ENCODE measurements at places on chromosomes 5 and 9. TPM values are rescaled to one million over a fixed set of nuclear protein-coding genes. Genes with fewer than 3 reads are reported as not detected.

- H3K27me3 ChIP-seq = peaks cover 41% of the 10 kb centered on the region
- no peak for DNase-seq
- H3K4me3 ChIP-seq = no peak overlapping the region
- no peaks in the 10 kb centered on the region for H3K36me3 ChIP-seq
- H3K27ac ChIP-seq = no peak overlapping the region
These were observed 55.3 kb upstream of the RAD23B start for GRCh38 chr9:107227774-107228173.

DNA sequence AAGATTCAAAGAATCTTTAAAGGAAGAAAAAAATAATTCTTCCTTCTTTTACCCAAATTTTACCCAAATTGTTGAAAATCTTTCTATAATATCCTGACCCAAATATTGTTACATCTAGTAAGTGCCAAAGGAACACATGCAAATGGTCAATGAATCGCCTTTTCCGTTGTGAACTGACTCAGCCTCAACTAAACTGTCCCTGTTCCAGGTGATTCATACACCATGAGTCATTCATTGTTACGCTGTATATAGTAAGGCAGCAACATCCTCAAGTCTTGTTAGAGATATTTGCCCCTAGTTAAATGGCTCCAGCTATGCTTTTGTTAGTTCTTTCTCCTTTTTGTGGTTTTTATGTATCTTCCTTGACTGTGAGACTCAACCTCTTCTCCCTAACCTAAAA lies 9.7 kb downstream of the PTGER4 start:
- DNase-seq = no peak
- peaks cover 88% of the 10 kb centered on the region for H3K36me3 ChIP-seq
- H3K4me1 ChIP-seq = peaks cover 61% of the 10 kb centered on the region

DNA sequence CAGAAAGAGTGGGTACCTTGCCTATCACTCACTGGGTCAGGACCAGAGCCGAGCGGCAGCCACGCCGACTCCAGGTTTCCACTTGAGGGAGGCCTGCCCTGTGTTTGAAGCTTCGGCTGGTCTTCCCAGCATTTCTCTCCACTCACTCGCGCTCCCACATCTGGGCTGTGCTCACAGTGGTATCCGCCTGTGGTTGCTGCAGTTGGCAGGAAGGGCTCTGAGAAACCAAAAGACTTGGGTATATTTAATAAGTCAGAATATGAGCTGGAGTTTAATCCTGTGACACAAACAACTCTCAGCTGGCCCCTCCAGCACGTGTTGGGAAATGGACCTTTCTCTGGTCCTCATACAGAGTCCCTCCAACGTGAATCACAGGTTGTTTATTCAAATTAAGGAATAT lies 70.9 kb downstream of the SPRY4 start:
- peaks cover 2% of the 10 kb centered on the region for H3K27me3 ChIP-seq
- no peaks in the 10 kb centered on the region for H3K36me3 ChIP-seq
- DNase-seq = no peak

GRCh38 chr5:81763294-81763928 lies 12.5 kb upstream of the SSBP2 start:
- H3K36me3 ChIP-seq = no peaks in the 10 kb centered on the region
- H3K27me3 ChIP-seq = peaks cover 8% of the 10 kb centered on the region
- no peak overlapping the region for H3K27ac ChIP-seq
- peaks cover 25% of the 10 kb centered on the region for H3K4me1 ChIP-seq
- DNase-seq = no peak

- no peak overlapping the region for H3K27ac ChIP-seq
- no peak for DNase-seq
- peaks cover 15% of the 10 kb centered on the region for H3K27me3 ChIP-seq
- no peaks in the 10 kb centered on the region for H3K36me3 ChIP-seq
These were observed 126.1 kb downstream of the SV2C start for GRCh38 chr5:76209297-76209696.

DNA sequence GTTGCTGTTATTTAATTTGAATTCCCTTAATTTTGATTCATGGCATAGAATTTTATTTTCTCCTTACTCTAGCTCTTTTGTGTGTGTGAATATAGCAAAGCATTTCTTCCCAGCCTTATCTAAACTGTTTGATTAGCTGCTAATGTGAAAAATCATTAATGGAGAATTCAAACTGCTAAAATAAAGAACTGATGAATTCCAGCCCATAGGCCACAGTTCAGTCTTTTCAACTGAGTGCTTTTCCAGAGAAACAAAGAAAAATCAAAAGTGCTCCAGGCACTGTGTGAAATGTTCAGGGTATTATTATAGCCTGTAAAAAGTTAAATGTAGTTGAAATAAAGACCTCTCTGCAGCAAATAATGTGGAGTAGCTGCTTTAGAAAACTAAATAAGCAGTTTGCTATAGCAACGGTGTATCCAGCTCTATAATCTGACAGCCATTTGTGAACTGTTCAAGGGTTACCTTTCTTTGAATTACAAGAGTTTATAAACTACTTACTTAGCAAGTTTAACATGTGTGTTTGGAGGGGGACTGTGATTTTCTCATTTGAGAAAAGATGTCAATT lies 123.8 kb downstream of the GIN1 start:
- no peak overlapping the region for H3K4me3 ChIP-seq
- DNase-seq = no peak
- H3K4me1 ChIP-seq = peaks cover 3% of the 10 kb centered on the region
- peaks cover 4% of the 10 kb centered on the region for H3K36me3 ChIP-seq

DNA sequence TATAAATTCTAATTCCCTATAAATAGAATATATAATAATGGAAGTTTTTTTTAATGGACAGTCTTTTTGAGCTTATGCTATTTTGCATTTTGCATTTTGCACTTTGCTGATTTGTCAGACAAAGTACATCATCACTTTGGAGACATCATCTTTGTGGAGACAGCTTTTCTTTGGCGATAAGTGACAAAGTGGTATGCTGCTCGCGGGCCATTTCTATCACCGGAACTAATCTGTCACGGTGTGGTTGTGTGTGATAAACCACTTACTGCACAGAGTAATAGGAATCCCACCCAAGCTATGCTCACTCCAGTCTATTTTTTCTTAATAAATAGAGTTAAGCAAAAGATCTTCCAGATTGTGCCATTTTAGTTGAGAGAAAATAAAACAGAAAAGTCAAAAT lies 133.1 kb downstream of the MACIR start:
- no peak overlapping the region for H3K4me3 ChIP-seq
- H3K36me3 ChIP-seq = no peaks in the 10 kb centered on the region
- H3K27me3 ChIP-seq = peaks cover 9% of the 10 kb centered on the region
- no peak for DNase-seq
- peaks cover 6% of the 10 kb centered on the region for H3K4me1 ChIP-seq

- no peak overlapping the region for H3K4me3 ChIP-seq
- H3K36me3 ChIP-seq = no peaks in the 10 kb centered on the region
- peaks cover 14% of the 10 kb centered on the region for H3K4me1 ChIP-seq
- no peak for DNase-seq
These were observed 373.4 kb downstream of the GADD45G start for GRCh38 chr9:89978185-89978584.

GRCh38 chr5:139377226-139377625 lies 5.9 kb downstream of the SLC23A1 start:
- no peak overlapping the region for H3K4me3 ChIP-seq
- no peak overlapping the region for H3K27ac ChIP-seq
- no peaks in the 10 kb centered on the region for H3K27me3 ChIP-seq
- H3K36me3 ChIP-seq = peaks cover 15% of the 10 kb centered on the region

DNA sequence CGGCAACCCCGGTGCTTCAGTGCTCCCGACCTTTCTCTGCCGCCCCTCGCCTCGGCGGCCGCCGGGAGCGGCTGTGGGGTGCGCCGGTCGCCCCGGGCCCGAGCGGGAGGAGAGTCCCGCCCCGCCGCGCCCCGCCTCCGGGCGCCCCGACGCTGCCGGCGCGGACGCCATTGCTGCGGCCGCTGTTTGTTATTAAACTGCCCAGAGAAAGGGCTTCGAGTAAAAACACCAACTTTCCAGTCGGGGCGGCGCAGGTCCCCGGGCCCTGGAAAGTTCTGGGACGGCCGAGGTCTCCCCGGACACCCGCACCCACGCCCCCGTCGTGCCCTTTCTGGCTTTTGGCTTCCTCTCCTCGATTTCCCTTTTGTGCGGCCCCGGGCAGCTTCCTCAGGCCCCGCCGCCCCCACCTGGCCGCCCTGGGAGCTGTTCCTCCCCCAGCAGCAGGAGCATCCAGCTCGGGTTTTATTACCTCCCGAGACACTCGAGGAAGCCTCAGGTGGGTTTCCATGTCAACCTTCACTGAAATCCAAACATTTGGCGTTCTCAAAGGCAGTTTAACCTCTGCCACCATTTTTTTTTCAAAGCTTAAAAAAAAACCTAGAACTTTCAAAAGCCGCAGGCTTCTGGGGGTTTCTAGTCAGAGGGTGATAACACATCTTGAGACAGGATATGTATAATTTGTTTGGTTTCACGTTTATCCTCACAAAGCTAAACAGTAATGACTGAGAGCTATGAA lies 334.4 kb downstream of the CWC27 start:
- peaks cover 21% of the 10 kb centered on the region for H3K27me3 ChIP-seq
- peak overlapping the region; percentile 51 for H3K27ac ChIP-seq
- peaks cover 35% of the 10 kb centered on the region for H3K4me1 ChIP-seq
- DNase-seq = peak; percentile 21
- H3K4me3 ChIP-seq = peak overlapping the region; percentile 80

GRCh38 chr5:96946381-96946780 lies 10.5 kb downstream of the LNPEP start:
- no peak overlapping the region for H3K4me3 ChIP-seq
- H3K4me1 ChIP-seq = peaks cover 32% of the 10 kb centered on the region
- no peaks in the 10 kb centered on the region for H3K27me3 ChIP-seq
- H3K27ac ChIP-seq = no peak overlapping the region
- no peak for DNase-seq

DNA sequence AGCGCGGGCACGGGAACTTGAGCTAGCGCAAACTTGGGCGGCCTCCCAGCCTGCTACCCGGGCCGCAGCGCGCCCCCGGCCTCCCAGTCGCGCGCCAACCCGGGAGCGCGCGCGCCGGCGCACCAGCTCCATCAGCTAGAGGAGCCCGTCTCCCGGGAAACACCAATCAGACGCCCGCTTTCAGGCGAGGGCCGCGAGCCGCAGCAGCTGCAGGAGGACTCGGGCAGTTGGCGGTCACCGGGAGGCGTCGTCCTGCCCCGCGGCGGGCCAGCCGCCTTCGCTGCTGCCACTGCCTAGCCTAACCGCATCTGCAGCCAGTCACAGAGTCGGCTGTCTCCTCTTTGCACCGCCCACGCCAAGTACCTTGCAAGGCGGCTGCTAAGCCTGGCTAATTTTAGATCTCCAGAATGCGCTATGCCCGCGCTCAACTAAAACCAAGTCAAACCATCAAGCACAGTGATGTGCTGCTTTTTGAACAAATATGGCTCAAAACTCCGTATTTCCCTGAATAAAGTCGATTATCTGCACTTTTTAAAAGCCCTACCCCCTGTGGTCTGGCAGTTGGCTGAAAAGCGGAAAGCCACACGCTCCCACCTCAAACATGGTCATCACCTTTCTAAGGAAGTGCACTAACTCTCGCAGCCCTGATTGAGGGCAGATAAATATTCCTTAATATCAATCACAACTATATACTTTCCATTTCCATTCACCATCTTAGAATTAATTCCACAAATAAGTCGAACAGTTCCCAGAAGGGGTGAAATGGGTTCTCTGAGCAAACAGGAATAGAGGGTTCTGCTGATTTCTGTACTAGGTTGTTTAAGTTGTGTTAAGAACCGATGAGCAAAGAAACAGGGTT lies 221.8 kb downstream of the MEF2C start:
- H3K4me3 ChIP-seq = peak overlapping the region; percentile 70
- peak; percentile 43 for DNase-seq
- peaks cover 60% of the 10 kb centered on the region for H3K27me3 ChIP-seq
- H3K27ac ChIP-seq = no peak overlapping the region

GRCh38 chr5:1642221-1642620 lies 118.5 kb upstream of the LPCAT1 start:
- no peak overlapping the region for H3K4me3 ChIP-seq
- peaks cover 10% of the 10 kb centered on the region for H3K4me1 ChIP-seq
- no peak for DNase-seq
- no peaks in the 10 kb centered on the region for H3K36me3 ChIP-seq
- peaks cover 34% of the 10 kb centered on the region for H3K27me3 ChIP-seq

DNA sequence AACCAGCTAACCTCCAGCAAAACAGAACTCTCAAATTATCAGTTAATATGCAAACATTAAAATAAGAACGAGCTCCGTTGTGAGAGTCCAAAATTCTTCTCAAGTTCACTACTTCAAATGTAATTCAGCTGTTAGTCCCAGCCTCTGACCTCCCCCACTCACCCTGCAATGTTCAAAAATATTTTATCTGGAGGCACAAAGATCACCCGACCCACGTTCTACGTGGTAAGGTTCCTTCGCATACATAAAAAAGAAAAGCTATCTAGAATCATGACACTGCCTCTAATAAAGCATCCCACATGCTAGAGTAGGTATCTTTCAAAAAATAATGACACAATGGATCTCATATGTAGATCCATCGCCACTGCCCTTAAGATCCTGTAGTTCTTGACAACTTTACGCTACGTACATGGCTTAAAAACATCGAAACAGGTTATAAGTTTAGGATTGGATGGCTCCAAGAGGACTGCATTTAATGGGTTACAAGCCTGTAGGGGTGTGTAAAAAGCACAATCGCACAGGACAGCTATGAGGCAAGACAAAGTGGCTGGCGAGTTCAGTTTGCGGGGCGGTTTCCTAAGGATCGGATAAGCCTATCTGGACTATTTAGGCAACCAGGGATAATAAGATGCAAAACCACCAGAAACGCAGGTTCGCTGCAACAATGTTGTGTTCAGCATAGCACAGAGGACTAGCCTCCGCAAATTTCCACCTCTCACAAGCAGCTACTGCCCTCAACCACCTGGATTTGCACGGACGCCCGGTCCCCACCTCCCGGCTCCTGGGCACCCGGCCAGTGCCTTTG lies 969 bp downstream of the CLK4 start:
- H3K27me3 ChIP-seq = peaks cover 6% of the 10 kb centered on the region
- H3K4me1 ChIP-seq = peaks cover 19% of the 10 kb centered on the region

SPINK4 gene
- not detected for total RNA-seq

PCDHB14 gene
- total RNA-seq = not detected

FREM1 gene
- total RNA-seq = not detected

TMEM174 gene
- total RNA-seq = not detected

HACD4 gene
- 2.4 TPM for total RNA-seq

F2R gene
- total RNA-seq = 3.3 TPM

IL33 gene
- total RNA-seq = not detected

ACTBL2 gene
- total RNA-seq = not detected

LMAN2 gene
- total RNA-seq = 137 TPM

AP3S1 gene
- 74.8 TPM for total RNA-seq

JAKMIP2 gene
- total RNA-seq = 4.1 TPM

FPGS gene
- total RNA-seq = 116 TPM

Measured in activated T-helper 2 cell treated with anti-CD3 and anti-CD28 coated beads, Interferon-gamma antibody, Interleukin-2, Interleukin-4, amounts not matched to agents 10 μg/mL and 5 μg/mL and 100 μg/mL, durations not matched to agents 14 hours and 24 hours and 36 hours (primary cell).